ENCODE measurements at places on chromosomes 16 and 17.
A peak's percentile ranks its signal among the peaks of the same experiment; 100 is the strongest.

DNA sequence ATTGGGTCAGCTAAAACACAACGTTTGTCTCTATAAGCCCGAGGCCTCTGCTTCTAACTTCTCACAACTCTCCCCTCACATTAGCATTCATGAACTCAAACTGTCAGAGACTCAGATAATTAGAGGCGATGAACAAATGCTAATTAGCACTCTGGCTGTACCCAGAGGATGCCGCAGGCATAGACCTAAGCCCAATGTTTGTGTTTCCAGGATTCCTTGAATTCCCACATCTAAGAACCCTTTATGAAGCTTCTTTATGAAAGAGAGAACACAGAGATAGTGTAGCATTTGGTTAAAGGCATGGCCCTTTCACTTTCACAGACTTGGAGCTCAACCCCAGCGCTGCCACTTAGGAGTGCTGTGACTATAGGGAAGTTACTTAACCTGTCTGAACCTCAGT, 512.2 kb downstream of the GRIN2A start:
- DNase-seq = no peak

GRCh38 chr17:4307179-4307930, 43.6 kb upstream of the ANKFY1 start:
- no peak for DNase-seq

DNA sequence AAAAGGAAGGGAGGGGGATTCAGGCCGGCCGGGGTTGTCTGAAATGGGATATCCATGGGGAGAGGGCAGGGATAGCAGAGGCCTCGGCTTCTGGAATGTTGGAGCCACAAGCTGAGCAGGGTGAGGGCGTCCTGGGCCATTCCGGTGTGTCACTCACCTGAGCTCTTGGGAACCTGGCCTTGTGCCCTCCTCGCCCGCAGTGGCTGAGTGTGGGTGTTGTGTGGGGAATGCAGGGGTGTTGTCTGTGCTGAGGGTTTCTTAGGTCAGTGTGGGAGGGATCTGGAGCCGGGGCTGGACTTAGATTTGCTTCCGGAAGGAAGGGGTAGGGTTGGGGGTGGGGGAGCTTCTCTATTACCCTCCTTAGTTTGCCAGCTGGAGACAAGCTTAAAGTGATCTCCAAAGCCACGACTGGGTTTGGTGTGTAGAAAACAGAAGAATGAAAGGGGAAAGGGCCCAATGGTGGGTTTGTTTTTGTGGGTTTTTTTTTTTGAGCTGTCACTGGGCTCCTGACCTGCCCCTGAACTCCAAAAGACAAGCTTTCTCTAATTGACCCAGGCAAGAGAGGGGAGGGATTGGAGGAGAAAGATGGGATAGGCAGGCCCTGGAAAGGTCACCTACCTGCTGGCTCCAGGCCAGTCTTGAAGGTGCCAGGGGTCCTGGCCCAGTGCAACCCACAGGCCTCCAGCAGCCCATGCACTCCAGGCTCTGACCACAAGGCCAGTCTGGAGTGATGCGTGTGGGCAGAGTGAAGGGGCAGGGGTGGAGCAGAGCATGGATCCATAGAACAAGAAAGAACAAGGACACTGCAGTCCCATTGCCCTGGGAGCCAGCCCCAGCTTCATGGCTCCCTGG, at the start of gene SULT1A2:
Gene SULT1A2 (minus strand): TSS at position 211 of the 852 bp plus-strand sequence. CDS start 1,120 bp downstream, outside the sequence.
- no peak for DNase-seq

DNA sequence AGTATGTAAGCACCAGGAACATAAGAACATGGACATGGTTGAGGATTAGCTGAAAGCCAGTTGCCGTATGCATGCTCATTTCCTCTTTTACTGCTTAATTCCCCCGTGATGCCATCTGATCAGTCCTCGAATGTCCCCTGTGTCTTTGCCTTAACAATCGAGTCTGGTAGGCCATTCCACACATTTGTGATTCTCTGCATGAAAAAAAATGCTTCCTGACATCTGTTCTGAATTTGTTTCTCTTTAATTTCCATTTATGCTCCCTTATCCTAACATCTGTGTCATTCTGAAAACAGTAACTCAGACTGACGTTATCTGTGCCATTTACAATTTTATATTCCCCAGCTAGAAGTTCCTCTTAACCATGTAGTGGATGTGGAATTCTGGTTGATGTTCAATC, 158.2 kb upstream of the TOX3 start:
- DNase-seq = no peak

DNA sequence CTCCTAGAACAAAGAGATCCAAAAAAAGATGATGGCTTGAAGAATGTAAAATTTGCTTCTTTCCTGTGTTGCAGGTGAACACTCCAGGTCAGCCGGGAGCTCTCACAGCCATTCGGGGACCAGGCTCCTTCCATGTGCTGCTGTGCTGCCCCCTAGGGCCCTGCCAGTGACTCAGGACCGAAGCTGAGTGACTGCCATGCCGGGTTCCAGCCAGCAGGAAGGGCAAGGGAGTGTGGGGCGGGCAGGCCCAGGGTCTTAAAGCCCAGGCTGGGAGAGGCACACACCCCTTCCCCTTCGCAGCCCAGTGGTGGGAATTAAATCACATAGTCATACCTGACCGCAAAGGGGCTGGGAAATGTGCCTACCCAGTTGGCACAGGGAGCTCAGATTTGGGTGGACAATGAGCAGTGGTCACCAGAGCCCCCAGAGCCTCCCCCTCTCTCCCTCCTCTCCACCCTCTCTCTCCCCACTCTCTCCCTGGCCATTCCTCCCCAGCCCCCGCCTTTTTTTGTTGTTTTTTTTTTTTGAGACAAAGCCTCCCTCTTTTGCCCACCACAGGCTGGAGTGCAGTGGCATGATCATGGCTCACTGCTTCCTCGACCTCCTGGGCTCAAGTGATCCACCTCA, 11.5 kb downstream of the EPOP start:
- peak; percentile 68 for DNase-seq

- no peak for DNase-seq
Observed at GRCh38 chr17:12429116-12429515, 236.6 kb upstream of the MYOCD start.

GRCh38 chr17:17696085-17696484, 14.8 kb downstream of the RAI1 start:
- DNase-seq = peak; percentile 28

- DNase-seq = peak; percentile 2
Observed at GRCh38 chr17:55037828-55038227, 69.3 kb downstream of the STXBP4 start.

DNA sequence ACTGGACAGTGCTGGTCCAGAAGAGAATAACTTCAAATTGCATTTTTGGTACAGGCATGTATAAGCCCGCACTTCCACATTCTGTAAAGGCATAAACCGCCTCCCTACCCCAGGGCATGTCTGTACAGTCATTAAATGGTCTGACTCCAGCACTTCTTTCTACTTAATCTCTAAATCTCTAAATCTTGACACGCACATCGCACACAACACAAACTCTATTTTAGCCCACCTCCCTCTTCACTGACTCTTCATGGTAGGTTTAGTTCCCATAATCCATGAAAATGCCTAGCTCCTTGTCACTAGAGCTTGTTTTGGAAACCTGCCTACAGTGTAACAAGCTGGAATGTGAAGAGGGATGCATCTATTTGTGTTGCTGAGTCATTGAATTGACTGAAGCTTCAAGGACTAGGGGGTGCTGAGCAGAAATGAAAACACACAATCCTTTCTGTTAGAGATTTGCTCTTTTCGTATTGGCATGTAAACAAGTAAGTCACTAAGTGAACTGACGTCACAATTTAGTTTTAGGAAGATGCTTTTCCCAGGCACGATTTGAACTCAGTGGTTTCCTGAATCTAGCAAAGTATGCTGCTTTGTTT, 1.6 kb upstream of the DUSP14 start:
- peak; percentile 15 for DNase-seq

GRCh38 chr16:56191156-56191815, at the start of gene GNAO1:
TSS of gene GNAO1 (plus strand) at chr16:56191489. CDS start at chr16:56192236, 747 bp downstream.
- DNase-seq = peak; percentile 60

GRCh38 chr16:49921791-49922456, 66.0 kb upstream of the ZNF423 start:
- peak; percentile 68 for DNase-seq

GRCh38 chr16:55574811-55575210, 8.3 kb downstream of the CAPNS2 start:
- no peak for DNase-seq

- no peak for DNase-seq
Observed at GRCh38 chr17:33197342-33197741, 95.8 kb downstream of the ASIC2 start.

- no peak for DNase-seq
Observed at GRCh38 chr16:68910051-68910450, 66.7 kb downstream of the TANGO6 start.

- no peak for DNase-seq
Observed at GRCh38 chr17:5184288-5184687, 7.4 kb downstream of the ZNF594 start.

- DNase-seq = no peak
Observed at GRCh38 chr17:43754947-43755346, 3.6 kb downstream of the SOST start.

GRCh38 chr16:61421111-61421510, 615.1 kb downstream of the CDH8 start:
- no peak for DNase-seq

DNA sequence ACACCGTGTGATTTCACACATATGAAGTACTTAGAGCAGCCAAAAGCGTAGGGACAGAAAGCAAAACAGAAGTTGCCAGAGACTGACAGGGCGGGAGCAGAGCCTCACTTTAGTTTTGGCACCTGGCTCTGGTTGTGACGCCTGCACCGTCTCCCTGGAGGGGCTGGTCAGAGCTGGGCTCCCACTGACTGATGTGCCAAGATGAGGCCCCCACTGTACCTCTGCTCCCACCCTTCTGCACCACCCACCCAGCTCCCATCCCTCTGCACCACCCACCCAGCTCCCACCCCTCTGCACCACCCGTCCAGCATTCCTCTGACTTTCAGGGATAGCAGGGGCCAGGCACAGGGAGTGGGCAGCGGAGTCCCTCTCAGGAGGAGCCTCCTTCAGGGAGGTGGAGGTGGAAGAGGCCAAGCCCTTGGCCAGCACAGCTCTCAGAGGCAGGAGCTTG, 3.2 kb upstream of the PRSS21 start:
- no peak for DNase-seq

DNA sequence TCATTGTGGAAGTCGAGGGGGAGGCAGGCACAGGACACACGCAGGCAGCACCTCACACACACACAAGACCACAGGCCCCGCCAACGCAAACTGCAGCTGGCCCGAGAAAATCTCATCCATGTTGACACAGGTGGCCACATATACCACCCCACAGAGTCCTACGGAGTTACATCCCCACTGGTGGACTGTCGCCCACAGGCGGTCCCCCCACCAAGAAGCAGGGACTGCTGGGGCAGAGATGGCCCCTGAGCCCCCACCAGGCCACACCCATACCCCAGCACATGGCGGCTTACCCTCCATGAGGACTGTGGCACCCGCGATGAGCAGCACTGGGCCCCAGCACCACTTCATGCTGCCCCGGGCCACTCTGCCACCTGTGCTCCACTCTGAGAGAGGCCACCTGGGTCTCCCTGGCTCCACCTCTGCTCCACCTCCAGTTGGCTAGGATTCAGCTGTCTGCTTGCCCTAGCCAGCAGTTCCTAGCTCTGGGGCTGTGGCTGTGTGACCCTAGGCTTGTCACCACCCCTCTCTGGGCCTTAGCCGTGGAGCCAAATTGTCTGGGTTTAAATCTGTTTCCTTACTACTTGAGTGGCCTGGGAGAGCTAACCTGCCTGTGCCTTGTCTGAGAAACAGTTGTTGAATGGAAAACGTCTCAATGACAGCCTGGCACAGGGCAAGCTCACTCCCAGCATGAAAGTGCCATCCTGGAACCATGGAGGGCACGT, at the start of gene PRSS53:
Gene PRSS53 (minus strand): TSS at position 485 of the 725 bp plus-strand sequence. CDS start 134 bp downstream, at position 351.
- no peak for DNase-seq

DNA sequence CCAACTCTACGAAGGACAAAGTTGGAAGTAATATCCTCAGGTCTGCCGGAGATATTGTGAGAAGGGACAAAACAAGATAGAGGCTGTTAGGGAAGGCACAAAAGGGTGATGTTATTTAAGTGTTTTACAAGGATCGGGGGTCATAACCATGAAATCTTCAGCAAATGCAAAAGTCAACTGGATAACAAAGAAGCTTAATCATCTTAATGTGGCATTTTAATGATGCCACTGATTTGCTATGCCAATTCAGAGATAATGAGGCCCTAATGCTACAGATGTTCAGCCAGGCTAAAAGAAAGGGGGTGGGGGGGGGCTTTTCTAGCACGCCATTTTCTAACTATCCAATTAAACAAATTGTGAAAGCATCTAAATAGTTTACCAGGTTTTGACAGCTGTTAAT, 63.1 kb downstream of the IKZF3 start:
- no peak for DNase-seq

GRCh38 chr17:50781167-50781566, 13.8 kb upstream of the ANKRD40CL start:
- DNase-seq = no peak

- no peak for DNase-seq
Observed at GRCh38 chr17:40509626-40510327, 8.4 kb upstream of the TNS4 start.

DNA sequence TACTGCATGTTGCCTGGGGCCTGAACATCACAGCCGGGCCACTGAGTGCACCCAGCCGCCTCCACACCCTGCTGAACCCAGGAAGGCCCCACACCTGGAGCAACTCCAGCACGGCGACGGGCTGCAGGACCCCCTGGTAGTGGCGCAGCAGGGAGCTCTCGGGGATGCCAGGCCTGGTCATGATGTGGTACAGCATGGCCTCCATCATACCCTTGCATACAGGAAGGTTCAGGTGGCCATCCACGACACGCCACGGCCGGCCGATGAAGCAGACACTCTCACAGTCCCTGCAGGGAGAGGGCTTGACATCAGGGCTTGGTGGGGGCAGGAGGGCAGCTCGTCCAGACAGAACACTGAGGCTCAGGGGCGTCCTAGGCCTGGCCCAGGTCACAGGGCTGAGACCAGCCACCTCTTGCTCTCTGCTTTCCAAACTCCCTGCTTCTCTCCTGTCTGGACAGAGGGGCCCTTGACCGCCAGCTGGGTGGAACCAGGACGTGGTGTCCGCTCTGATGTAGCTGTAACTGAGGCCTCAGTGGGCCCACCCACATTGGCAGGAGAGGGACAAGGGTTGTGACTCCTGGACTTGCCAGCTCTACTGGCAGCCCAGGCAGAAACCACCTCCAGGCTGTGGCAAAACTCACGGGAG, 60.3 kb downstream of the IL21R start:
- DNase-seq = no peak
